ENCODE measurements at places on chromosomes 2 and 18.

- DNase-seq = peak; percentile 60
These were observed 24.1 kb downstream of the TWIST2 start for GRCh38 chr2:238872026-238872425.

- no peak for DNase-seq
These were observed 61.0 kb upstream of the TAF1B start for GRCh38 chr2:9782197-9782719.

DNA sequence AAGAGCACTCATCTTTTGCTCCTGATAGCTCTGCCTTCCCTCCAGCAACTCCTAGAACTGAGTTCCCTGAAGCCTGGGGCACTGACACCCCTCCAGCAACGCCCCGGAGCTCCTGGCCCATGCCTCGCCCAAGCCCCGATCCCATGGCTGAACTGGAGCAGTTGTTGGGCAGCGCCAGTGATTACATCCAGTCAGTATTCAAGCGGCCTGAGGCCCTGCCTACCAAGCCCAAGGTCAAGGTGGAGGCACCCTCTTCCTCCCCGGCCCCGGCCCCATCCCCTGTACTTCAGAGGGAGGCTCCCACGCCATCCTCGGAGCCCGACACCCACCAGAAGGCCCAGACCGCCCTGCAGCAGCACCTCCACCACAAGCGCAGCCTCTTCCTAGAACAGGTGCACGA is 62.4 kb downstream of the TET3 start:
- DNase-seq = no peak

DNA sequence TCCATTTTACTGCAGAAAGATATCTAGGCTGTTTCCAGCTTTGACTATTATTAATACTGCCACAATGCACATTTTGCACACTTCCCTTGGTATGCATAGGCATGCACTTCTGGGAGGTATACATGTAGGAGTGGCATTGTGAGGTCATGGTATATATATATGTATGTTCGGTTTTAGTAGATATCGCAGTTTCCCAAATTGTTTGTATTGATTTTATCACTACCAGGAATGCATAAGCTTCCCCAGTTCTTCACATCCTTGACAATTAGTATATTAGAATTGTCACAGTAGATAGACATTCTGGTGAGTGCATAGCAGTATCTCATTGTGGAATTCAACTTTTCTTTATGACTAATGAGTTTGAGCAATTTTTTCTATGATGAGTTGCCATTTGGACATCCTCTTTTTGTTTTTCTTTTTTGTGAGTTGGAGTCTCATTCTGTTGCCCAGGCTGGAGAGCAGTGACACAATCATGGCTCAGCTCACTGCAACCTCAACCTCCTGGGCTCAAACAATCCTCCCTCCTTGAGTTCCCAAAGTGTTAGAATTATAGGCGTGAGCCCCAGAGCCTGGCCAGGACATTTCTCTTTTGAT is 4.2 kb upstream of the GRB14 start:
- DNase-seq = no peak

DNA sequence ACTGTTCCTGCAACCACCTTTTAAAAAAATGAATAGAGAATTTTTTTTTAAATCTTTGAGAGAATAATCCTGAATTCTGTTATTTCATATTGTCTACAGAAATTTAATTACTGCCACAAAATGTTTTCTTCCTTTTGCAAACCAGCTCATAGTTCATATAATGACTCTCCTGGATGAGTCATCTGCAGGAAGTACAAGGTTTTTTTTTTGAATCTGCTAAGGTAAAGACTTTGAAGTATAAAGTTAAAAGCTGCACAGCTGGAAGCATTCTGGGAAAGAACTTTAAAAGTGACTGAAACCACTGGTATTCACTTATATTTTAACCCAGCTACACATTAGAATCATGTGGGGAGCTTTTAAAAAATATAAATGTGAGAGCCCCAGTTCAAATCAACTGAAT is 25.4 kb downstream of the SESTD1 start:
- no peak for DNase-seq

GRCh38 chr18:9575558-9575957 is 38.8 kb downstream of the PPP4R1 start:
- DNase-seq = no peak

GRCh38 chr2:177799531-177799930 is 273.0 kb downstream of the PDE11A start:
- DNase-seq = no peak

- no peak for DNase-seq
These were observed 61.4 kb downstream of the RPL31 start for GRCh38 chr2:101063352-101064124.

DNA sequence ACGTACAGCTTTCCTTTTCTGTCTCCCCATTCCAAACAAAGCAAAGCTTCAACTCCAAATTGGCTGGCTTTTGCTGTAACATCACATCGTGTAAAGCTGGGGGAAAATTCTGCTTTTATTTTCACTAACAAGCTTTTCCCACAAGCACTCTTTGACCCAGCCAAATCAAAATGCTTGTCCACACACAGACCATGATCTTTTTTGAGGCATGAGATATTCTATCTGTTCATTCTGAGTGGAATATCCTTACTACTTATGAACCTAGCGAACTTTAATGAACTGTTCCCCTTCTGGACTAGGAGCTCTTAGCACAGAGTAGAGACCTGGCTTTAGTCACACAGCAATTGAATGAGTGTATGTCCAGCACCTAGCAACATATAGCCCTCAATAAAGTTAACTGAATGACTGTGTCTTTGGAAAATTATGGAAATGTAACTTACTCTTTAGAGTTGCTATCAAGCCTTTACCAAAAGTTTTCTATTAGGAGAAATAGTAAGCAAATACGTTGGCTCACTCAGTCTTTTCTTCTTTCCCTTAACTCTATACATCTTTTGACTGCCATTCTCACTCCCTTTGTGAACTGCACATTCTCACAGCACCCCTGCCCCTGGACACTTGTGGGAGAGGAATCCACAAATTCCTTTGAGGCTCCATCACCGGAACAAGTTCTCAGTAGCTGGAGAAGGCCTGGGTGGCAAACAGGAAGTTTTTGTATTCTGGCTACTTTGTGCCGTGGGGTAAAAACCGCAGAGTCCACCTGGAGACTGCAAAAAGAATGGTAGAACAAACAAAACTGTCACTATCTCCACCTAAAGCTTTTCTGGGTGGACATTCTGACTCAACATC is 1.3 kb upstream of the UBE2E3 start:
- DNase-seq = no peak

GRCh38 chr2:237998530-237998929 is 31.7 kb downstream of the UBE2F start:
- DNase-seq = no peak

DNA sequence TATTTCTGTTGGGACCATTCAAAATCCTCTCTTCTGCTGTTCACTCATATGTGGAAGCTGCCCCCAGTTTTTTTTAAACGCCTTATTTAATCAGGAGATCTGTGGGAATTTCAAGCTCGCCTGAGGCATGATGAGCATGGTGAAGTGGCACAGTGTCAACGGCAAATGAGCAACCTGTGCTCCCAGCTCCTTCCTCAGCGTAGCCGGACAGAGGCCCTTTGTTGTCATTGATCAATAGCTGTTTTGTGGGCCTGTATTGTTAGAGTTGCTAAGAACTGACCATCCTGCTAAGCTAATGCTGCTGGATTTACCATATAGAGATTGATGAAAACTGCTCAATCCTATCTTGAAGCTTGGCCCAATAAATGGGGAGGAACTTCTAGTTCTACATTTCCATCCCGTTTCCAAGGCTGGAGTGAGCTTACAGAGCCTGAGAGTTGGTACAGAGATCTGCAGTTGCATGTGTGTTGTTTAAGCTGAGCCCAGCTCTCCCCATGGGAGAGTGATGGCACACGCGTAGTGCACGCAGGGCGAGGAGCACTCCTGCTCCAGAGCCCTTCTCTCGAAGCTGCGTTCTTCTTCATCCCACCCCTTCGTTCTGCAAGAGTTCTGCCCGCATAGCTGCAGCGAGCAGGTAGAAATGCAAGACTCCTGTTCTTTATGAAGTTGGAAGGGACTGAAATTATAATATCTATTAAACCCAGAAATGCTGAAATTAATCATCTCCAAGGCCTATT is 108.8 kb downstream of the RTN4 start:
- no peak for DNase-seq

DNA sequence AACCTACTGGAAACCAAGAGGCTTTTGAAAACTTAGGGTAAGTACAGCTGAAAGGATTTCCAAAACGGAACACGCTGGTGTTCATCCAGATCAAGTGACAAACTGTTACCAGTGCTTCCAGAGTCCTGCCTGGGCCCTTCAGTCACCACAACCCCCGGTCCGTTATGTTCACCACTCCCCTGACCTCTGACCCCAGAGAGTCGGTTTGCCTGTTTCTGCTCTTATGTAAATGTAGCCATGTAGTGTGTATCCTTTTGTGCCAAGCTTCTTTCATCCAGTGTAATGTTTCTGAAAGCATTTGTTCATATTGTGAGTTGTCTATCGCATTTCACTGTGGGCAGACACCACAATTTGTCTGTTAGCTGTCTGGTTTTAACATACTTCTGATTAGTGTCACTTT is 217.5 kb downstream of the NCK2 start:
- DNase-seq = no peak

- DNase-seq = no peak
These were observed 60.0 kb upstream of the HDAC4 start for GRCh38 chr2:239460780-239461179.

DNA sequence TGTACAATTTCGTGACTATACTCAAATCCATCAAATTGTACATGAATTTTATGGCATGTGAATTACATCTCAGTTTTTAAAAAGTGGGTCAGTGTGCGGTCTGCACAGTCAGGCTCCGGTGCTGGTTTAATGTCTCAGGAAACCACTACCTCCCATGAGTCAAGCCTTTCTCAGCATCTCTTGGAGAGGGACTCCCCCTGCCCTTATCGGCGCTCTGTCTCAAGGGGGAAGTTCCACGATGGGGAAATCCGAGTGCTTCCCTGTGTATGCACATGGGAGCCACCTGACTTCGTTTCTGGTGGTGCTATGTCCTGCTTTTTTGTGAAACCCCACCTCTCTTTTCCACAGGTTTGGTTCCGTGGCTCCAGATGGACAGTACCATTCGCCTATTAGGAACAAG is 72.5 kb downstream of the ACOXL start:
- DNase-seq = no peak

DNA sequence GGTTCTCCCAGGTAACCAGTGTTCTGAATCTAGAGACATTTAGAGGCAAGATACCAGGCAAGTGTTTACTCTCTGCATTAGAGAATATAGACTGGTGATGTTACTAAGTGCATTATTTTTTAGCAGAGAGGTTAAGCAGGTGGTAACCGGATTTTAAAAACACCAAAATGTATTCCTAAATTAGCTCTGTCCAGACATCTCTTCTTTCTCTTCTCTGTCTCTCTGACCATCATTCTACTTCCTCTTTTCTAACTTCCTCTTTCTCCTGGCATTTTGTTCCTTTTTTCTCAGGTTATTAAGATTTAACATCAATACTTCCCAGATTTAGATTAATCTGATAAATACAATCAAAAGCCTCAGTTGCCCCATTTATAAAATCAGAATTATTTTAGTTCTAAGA is 31.7 kb upstream of the DYNC1I2 start:
- DNase-seq = no peak

DNA sequence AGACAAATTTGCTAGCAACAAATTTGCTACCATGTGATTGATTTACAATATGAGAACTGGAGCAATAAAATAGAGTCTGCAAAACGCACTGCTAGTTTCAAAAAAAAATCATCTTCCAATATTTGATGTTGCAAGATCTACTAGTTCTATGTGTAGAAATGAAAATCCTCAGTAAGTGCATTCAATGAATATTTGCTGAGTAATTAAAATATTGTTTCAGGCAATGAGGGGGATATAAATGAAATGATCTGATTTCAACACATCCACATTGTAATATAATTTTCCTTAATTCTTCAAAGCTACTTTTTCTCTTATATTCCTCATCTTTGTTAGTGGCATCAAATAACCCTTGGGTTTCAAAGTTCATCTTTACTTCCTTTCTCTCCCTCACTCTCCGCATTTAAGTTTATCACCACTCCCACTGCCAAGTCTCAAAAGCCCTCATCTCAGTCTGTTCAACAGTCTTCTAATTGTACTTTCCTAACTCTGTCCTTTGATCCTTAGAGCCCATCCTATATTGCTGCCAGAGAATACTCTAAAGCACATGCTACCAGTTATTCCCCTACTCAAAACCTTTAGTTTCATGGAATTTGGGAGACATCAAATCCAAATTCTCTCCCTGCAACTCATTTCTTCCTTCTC is 6.2 kb downstream of the OSGEPL1 start:
- no peak for DNase-seq

DNA sequence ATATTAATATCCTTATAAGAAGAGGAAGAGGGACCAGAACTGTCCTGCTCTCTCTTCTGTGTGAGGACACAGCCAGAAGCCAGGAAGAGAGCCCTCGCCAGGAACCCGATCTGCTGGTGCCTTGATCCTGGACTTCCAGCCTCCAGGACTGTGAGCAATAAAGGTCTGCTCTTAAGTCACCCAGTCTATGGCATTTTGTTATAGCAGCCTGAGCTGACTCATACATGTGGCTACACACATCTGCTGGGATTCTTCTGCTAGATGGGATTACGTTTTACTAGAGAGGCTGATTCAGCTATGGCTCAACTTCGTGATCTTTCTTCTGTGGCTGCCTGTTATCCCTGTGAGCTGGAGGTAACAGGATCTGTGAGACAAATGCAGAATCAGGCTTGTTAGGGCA is 29.6 kb downstream of the ARL4C start:
- DNase-seq = no peak

GRCh38 chr2:75703589-75704287 is 7.0 kb downstream of the GCFC2 start:
- no peak for DNase-seq

- no peak for DNase-seq
These were observed 21.3 kb upstream of the CD28 start for GRCh38 chr2:203685081-203685621.

DNA sequence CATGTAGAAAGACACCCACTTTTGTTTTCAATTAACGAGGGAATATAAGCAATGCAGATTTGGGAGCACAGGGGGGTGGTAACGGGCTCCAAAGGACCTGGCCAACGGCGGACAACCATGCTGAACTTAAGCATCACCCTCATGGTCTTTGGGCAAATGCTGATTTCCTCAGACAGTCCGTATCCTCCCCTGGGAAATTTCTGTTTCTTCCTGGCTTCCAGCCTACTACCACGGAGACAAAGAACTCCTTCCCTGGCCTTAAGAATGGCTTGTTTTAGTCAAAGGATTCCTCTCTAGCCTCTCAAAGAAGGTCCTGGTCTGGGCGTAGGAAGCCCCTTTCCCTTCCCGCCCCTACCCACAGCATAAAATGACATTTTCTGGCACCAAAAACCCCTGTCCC is 34.3 kb downstream of the EN1 start:
- no peak for DNase-seq

DNA sequence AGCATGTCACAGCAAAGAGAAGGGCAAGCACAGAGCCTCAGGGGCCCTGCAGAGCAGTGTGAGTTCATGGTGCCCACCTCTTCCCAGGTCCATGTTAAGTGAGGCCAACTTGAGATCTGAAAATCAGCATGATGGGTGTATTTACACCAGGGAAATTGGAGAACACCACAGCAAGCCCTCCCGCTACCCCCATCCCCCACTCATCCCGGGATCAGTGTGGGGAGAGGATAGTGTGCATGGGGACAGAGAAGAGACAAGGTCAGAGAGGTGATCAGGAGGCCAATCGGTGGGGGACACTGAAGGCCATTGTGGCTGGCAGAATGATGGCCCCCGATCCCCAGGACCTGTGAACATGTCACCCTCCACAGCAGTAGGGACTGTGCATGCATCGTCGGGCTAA is 54.7 kb downstream of the PTGR3 start:
- DNase-seq = peak; percentile 56
